ENCODE measurements at places on chromosomes 5 and 9. TPM values are rescaled to one million over a fixed set of nuclear protein-coding genes. Genes with fewer than 3 reads are reported as not detected.

Gene ADGRV1
- 0.17 TPM for polyA plus RNA-seq

Gene SPATA31C1
- polyA plus RNA-seq: not detected

Gene C5orf58
- not detected for polyA plus RNA-seq

Gene WDR31
- polyA plus RNA-seq: 1.9 TPM

Gene CD74
- not detected for polyA plus RNA-seq

Gene OGN
- polyA plus RNA-seq: not detected

Gene TAS2R1
- not detected for polyA plus RNA-seq

Gene SPINK7
- not detected for polyA plus RNA-seq

Gene PTGES
- polyA plus RNA-seq: 58.8 TPM

Gene ST8SIA4
- 0.54 TPM for polyA plus RNA-seq

Gene WNK2
- polyA plus RNA-seq: 6.7 TPM

Gene WNT8A
- not detected for polyA plus RNA-seq

Gene DRD1
- 0.90 TPM for polyA plus RNA-seq

Gene SLC6A18
- polyA plus RNA-seq: not detected

Gene SNCAIP
- polyA plus RNA-seq: not detected

Gene MLANA
- not detected for polyA plus RNA-seq

Gene ROPN1L
- polyA plus RNA-seq: 1.3 TPM

Gene SLC27A6
- 0.11 TPM for polyA plus RNA-seq

Gene PCDHA4
- polyA plus RNA-seq: 1.9 TPM

Gene FAM200C
- 2.6 TPM for polyA plus RNA-seq

Gene SLC28A3
- not detected for polyA plus RNA-seq

Gene BASP1
- polyA plus RNA-seq: 414 TPM

Gene ARPC5L
- polyA plus RNA-seq: 59.4 TPM

Gene RUFY1
- polyA plus RNA-seq: 33.3 TPM

Gene FOXD4
- 0.49 TPM for polyA plus RNA-seq

Gene RLN2
- 0.38 TPM for polyA plus RNA-seq

Gene CCDC183
- polyA plus RNA-seq: 1.1 TPM

Gene SLIT3
- 21.2 TPM for polyA plus RNA-seq

Gene PCDHB11
- 0.07 TPM for polyA plus RNA-seq

Gene NR4A3
- polyA plus RNA-seq: 1.4 TPM

Gene FAM151B
- polyA plus RNA-seq: 2.3 TPM

Gene SPATA6L
- polyA plus RNA-seq: 1.6 TPM

Gene TRMT10B
- polyA plus RNA-seq: 6.3 TPM

Gene ELOVL7
- 8.3 TPM for polyA plus RNA-seq

Gene ADAMTS2
- polyA plus RNA-seq: not detected

Gene TRIM36
- polyA plus RNA-seq: 0.63 TPM

Gene RASEF
- polyA plus RNA-seq: 5.1 TPM

Gene RANBP3L
- polyA plus RNA-seq: not detected

Gene EMB
- 4.6 TPM for polyA plus RNA-seq

Gene C9orf78
- polyA plus RNA-seq: 131 TPM

Gene GABBR2
- 0.47 TPM for polyA plus RNA-seq

Gene VLDLR
- 27.9 TPM for polyA plus RNA-seq

Gene BNC2
- polyA plus RNA-seq: 6.2 TPM

Gene FAM169A
- 5.8 TPM for polyA plus RNA-seq

Gene ALDH7A1
- 64.5 TPM for polyA plus RNA-seq

Gene PAEP
- not detected for polyA plus RNA-seq

Measured in A549 (cell line).